ENCODE measurements at places on chromosomes 7 and 10.

GRCh38 chr7:100642534-100642907 is 1.2 kb upstream of the TFR2 start:
- no peak for DNase-seq

DNA sequence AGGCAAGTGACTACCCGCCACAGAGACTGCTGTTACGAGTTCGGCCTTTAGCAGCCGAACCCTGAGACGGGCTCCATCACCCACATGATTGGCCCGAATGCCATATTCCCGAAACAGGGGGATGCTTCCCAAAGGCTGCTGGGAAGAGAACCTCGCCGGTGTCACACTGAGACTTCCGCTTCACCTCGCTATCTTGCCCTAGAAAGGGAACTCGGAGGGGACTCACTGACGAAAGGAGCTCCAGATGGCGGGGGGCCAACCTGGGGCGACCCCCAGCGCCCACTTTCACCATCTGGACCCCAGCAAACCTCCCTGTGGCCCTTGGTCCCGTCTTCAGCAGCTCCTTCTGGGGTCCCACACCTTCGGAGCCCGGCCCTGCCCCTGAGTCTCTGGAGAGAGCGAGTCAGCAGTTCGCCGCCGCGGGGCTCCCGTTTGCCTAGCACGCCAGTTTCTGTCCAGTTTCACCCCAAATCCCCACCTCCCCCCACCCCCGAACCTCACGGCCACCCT is 529 bp downstream of the HPS1 start:
- no peak for DNase-seq

- DNase-seq, result no peak
Measured at GRCh38 chr7:45159296-45159695, 1.7 kb downstream of the RAMP3 start.

- no peak for DNase-seq
Measured at GRCh38 chr10:93334901-93335327, 147.2 kb downstream of the MYOF start.

DNA sequence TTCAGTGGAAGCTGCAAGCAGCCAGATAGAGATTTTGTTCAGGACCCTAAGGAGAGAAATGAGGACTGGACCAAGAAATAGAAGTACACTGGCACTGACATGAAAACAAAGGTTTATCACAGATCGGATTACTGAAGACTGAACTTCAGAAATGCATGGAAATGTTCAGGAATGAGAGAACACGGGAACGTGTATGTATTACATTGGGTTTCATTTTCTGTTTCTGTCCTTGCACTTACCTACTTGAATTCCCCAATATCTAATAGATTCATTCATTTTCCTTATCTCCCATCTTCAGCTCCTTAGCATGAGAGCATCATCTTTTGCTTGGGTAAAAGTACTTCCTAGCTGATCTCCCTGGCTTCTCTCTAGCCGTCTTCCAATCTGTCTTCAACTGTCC is 114.5 kb downstream of the CACNB2 start:
- no peak for DNase-seq

DNA sequence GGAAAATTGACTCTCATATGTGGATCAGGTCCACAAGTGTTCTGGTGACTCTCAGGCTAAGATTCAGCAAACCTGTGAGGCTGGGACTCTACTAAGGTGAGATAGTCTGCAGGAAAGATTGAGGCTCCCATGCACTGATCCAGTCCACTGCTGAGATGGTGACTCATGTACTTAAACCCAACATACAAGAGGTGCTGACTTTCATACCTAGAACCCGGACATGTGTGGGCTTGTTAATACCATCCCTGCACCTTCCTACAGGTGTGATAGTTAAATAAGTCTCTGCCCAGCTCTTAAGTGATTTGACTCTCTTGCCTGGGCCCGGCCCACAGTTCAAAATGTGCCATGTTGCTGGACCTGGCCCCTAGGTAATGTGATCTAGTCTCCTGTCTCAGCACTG is 27.1 kb upstream of the ZNF107 start:
- DNase-seq, result no peak

DNA sequence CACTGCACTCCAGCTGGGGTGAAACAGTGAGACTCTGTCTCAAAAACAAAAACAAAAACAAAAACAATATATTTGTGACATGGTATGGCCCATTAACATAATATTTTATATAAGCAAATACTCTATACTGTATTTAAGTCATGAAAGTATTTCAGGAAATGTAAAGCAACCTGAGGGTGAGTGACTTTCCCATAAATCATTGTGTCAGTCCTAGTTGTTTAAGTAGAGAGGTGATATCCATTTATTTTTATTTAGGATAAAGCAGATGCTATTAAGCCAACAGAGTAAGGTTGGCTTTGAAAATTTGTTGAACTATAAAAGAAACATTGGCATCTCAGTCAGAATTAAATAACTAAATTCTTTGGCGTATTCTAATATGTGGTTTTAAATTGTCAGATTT is 60.5 kb downstream of the MKLN1 start:
- DNase-seq, result no peak

DNA sequence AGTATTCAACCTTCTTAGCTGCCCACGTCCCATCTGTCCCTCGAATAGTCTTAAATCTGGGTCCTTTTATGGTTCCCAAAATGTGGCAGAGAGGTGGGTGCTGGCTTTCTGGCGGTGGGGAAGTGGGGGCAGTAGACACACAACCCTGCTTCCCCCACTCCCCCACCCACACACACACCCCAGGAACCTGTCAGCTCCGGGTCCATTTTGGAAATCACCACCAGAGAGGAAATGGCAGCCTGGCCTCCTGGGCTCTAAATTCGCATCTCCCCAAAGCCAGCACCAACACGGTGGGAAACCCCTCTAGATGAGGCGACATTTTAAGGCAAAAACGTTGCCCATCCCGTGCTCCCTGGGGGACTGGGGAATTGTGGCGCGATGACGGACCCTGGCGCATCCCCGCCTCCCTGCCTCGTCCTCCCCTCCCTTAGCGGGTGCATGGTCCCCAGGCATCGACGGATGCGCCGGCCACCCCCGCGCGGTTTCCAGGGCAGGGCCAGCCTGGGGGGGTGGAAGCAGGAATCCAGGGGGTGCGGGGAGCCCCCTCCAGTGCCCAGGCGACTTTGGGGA is 702 bp downstream of the TMEM130 start:
- no peak for DNase-seq

GRCh38 chr10:64344211-64344610 is 823.0 kb downstream of the REEP3 start:
- no peak for DNase-seq

DNA sequence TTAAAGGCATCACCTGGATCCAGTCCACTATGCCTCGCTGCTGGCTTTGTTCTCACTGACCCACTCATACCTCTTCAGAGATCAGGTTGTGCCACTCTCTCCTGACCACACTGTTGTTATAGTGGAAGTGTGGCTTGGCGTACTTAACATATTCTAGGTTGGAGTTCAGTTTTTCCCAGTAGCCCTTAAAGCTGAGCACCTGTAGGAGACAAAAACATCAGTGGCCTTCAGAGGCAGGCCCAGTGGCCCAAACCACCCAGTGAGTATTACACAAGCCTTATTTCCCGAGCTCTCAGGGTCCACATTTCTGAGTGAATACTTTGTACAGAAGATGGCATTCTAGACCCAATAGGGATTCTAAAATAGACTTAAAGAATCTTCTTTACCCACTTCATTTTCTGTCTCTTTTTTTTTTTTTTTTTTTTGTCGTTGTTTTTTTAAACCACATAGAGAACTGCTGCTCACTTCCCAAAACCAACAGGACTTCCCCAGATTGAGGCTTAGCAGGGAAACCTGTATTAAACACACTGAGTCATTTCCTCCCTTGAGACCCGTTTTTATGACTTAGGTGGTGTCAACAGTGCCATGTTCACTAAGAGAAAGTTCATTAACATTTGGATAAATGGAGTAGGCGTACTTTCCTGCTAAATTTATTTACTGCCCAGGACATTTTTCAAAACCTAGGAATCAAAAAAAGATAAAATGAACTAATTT is 85.8 kb downstream of the GSAP start:
- DNase-seq, result no peak

- no peak for DNase-seq
Measured at GRCh38 chr7:924541-925231, 29.8 kb downstream of the ADAP1 start.

- DNase-seq, result peak; percentile 89
Measured at GRCh38 chr10:119006451-119007210, 22.9 kb upstream of the NANOS1 start.

GRCh38 chr10:8066124-8066523 is 11.6 kb downstream of the GATA3 start:
- DNase-seq, result no peak

- DNase-seq, result no peak
Measured at GRCh38 chr7:106053109-106053508, 59.0 kb downstream of the SYPL1 start.
